NCI-H187 treated with DMSO at 0.1 percent for 48 hours (cell line): ENCODE measurements at places on chromosomes 1 and 21.

DNA sequence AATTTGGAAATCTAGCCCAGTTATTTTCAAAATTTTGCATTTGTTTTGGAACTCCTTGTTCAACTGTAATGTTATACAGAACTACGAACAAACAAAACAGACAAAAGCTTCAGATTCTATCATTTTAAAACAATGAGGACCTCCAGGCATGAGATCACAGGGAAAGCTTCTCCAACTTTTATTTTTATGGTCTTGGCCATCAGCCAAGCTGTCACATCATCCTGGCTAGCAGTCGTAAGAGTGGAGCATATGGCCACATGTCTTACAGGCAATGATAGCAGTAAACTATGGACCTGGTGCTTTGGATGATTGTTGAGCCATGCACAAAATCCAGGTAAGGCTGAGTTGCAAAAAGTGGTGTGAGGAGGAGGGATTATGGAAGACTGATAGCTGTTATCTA is 299.6 kb downstream of the LMX1A start:
- DNase-seq, result no peak

GRCh38 chr1:199868777-199869176 is 158.7 kb upstream of the NR5A2 start:
- DNase-seq, result no peak

DNA sequence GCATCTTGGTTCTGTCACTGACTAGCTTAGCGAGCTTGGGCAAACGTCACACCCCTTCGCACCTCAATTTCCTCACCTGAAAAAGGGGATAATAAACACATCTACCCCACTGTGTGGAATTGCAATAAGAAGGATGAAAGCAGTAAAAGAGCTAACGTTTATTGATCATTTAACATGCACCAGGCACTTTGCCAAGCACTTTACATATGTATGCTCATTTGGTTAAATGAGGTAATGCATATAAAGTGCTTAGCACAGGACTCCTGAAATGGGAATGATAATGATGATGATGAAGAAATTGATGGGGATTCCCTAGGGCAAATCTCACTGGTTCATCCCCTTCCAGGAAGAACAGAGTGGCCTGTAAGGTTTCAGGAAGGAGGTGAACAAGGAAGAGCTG is 4.8 kb downstream of the NKAIN1 start:
- no peak for DNase-seq

DNA sequence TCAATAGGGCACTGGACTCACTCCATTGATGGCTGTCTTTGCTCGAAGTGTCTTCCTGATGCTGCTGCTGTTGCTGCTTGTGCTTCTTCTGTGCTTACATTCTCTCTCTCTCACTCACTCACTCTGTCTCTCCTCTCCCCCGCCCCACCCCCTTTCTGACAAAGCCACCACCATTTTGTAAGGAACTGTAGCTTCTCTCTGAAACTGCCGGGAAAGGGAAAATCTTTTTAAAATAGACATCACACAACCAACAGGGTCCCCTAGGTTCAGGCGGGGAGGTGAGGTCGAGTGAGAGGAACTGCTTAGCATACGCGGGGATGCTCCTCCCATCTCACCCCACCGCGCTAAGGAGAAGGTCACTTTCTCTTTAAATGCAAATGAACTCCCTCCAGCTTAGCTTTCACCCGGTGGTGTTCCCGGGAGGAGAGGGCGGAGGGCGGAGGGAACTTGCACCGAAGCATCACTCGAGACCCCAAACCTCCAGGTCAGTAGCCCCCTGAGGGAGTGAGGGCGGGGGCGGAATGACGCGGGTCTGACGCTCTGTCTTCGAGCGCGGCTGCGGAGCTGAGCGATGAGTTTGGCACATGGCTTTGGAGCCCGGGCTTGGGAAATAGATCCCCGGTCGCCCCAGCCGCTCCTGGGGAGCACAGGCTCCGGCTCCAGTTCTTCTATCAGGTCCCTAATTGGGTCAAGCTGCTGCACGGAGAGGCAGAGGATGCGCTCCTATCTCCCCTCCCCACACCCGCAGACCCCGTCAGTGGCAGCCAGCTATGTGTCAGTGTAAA is at the start of gene CCDC28B:
TSS of gene CCDC28B (plus strand) at position 370 of the 785 bp plus-strand sequence. CDS start 1,341 bp downstream, outside the sequence.
- DNase-seq, result peak; percentile 50

DNA sequence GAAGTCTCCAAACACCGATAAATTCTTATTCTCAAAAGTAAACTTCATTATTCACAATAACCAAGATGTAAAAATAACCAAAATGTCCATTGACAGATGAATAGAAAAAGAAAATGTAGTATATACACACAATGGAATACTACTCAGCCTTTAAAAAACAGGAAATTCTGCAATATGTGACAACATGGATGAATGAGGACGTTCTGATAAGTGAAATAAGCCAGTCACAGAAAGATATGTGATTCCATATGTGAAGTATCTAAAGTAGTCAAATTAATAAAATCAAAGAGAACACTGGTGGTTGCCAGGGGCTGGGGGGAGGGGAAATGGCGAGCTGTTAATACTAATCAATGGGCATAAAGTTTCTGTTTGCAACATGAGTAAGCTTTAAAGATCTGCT is 36.0 kb downstream of the LRRC8C start:
- DNase-seq, result no peak

GRCh38 chr21:22535630-22536029 is 1537.4 kb downstream of the NCAM2 start:
- DNase-seq, result no peak
